Amniotic stem cell (primary cell): ENCODE measurements at places on chromosomes 11 and 22.

DNA sequence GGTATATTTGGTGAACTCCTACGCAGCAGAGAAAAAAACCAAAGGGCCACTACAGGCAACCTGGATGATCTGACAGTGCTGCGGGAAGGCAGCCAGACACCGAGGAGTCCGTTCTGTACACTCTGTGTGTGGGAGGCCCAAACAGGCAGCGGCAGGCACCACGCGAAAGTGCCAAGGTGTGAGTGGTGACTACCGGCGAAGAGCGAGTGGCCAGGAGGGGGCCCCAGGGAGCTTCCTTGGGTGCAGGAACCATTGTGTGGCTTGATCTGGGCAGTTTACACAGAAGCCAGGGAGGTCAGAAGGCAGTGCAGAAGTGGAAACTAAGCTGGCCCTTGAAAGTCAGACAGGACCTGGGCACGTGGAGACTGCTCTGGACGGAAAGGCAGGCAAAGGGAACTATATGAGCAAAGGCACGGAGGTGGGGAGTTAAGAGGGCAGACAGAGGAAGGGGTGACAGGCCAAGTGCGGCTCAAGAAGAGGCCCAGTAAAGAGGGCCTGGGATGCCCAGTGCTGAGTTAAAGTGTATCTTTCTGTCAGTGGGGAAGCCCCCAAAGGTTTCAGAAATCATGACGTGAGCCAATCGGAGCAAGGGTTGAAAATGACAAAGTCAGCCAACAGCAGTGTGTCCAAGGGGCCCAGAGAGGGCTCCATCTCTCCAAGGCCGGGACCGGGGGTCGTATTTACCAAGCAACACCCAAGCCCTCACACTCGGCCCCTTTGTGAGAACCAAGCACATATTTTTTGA lies 10.6 kb downstream of the TMEM184B start:
- no peak for DNase-seq

GRCh38 chr11:22456993-22457762 lies 119.0 kb downstream of the SLC17A6 start:
- DNase-seq = no peak

GRCh38 chr22:42336527-42337227 lies 66.2 kb upstream of the TCF20 start:
- DNase-seq = no peak

DNA sequence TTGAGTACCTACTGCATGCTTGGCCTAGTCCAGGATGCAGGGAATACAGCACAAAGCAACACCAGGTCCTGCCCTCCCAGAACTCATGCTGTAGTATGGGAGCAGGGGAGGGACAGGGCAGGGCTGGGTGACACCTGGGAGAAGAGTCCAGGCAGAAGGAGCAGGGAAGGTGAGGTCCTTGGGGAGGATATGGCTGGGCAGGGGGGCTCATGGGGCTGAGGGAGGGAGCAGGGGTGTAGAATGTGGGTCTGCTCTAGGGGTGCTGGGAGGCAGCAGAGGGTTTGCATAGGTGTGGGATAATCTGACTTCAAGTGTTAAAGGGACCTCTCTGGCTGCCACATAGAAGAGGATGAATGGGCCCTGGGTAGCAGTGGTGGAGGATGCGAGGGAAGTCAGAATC lies 4.8 kb downstream of the TOP3B start:
- DNase-seq = no peak

DNA sequence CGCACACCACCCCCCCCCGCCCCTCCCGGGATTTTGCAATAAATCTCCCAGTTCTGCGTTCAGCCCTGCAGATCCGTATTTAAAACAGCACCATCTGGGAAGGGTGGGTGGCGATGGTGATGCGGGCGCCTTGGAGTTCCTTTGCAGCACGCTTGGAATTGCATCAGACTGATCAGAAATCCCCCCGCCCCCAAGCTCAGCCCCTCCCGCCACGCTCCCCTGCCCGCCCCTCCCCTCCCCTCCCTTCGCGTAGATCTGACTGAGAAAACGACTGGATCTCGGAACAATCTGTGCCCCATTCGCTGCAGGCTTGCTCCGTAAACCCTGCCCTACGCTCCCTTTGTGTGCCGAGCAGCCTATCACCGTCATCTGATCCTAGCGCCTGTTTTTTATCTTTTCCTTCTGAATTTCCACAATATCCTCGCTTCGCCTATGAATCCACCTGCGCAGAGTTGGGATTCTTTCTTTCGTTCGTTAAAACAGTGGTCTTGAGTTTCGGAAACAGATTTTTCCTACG lies 18.1 kb upstream of the BDNF start:
- DNase-seq = peak; percentile 74

DNA sequence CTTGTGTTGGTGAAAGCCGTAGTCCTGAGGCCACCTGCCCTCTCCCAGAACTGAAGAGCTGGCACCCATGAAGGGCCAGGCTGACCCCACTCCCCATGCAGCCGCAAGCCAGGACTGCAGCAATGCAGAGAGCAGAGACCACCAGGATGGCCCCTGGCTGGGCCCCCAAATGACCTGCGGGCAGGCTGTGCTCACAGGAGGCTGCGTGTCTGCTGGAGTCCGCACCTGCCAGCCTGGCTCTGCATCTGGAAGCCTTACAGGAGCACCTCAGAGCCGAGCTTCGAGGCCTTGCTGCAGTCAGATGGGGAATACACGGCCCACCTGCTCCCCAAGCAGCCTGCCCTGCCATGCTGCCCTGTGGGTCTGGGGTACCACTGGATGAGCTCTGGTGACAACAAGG lies 1336.8 kb downstream of the TBC1D22A start:
- no peak for DNase-seq

- DNase-seq = no peak
These were observed 149.6 kb upstream of the OPCML start for GRCh38 chr11:133681901-133682300.

DNA sequence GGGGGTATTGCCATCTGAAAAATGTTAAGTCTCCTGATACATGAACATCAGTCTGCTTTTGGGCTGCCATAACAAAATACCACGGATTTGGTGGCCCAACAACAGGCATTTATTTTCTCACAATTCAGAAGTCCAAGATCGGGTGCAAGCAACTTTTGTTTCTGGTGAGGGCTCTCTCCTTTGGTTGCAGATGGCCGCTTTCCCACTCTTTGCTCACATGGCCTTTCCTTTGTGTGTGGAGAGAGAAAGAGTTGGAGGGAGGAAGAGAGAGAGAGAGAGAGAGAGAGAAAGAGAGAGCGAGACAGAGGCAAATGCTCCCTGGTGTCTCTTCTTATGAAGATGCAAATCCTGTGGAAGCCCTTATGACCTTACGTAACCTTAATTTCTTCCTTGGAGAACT lies 2.5 kb upstream of the KRTAP5-2 start:
- no peak for DNase-seq

GRCh38 chr11:76661834-76662434 lies 8.6 kb downstream of the LRRC32 start:
- DNase-seq = no peak

GRCh38 chr11:125228993-125229392 lies 64.4 kb downstream of the PKNOX2 start:
- no peak for DNase-seq

DNA sequence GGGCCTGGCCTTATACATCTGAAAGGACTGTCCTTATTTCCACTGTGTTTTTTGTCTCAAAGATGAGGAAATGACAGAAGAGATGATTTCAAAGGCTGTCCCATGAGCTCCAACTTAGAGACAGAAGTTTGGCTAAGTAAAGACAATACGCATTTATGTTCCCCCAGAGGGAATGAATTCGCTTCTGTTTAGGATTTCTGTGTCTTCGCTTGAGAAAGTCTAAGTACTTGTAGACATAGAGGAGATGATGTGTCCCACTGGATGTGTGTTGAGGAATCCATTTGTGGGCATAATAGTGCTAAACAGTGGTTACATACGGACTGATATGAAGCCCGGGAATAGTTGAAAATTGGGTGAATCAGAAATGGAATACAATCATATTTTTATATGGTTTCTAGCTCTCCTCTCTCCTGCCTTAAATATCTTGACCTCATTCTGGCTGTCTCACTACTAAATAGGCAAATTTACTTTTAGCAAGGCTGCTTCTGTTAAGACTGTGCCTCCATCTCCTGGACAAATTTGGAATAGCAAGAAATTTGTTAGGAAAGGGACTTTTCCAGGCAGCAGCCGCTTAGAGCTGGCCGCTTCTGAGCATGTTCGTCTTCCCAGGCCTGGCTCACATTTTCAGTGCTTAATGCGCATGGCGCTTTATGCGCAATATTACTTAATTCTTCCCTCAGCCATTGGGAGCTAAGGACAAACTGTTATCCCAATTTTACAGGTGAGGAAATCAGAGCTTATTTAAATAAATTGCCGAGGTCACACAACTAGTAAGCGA lies 1.9 kb upstream of the PEX26 start:
- DNase-seq = peak; percentile 82

GRCh38 chr11:127627629-127628457 lies 627.3 kb upstream of the KIRREL3 start:
- no peak for DNase-seq

DNA sequence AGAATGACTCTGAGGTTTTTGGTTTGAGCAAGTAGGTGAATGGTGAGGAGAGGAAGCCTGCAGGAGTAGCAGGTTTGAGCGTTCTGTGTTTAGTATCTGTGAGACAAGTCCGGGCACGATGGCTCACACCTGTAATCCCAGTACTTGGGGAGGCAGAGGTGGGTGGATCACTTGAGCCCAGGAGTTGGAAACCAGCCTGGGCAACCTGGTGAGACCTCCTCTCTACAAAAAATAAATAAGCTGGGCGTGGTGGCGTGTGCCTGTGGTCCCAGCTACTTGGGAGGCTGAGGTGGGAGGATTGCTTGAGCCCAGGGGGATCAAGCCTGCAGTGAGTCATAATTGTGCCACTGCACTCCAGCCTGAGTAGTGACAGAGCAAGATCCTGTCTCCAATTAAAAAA lies 9.7 kb upstream of the CENATAC start:
- DNase-seq = no peak

DNA sequence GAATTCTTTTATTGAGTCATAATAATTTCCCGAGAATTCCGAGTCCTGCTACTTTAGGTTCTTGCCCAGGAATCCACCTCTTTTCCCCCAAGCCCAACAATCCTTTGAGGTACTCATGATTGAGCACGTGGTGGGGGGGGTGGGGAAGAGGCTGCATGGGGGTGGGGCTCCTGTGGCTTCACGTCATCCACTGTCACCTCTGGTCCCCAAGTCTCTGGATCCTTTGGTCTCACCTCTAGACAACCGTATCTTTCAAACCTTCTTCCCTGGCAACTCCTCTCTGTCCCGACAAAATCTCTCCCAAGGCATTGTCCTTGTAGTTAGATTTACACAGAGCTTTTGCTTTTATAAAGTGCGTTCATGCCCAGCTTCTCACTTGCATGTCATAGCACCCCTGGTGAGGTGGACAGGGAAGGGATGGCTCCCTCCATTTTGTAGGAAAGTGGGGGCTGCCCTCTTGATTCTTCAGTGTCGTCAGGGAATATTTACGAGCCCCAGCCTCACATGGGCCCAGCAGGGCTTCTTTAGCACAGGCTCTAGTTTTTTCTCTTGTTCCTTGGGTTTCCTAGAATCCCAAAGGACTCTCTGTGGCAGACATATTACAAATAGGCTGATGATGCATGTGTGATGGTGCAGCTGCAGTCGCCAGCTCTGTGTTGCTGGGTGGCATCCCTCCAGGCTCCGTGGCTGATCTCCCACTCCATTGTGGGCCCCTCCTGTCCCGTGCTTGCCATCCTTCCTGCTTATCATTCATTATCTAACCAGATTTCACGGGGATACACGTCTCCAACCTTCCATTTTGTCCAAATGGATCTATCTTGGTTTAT lies 8.4 kb downstream of the UCP3 start:
- DNase-seq = no peak

- DNase-seq = no peak
These were observed 10.4 kb downstream of the PDGFB start for GRCh38 chr22:39234472-39234787.

- DNase-seq = no peak
These were observed 137.7 kb downstream of the WT1 start for GRCh38 chr11:32297611-32298011.

GRCh38 chr11:38019072-38019775 lies 1421.2 kb upstream of the RAG2 start:
- no peak for DNase-seq

GRCh38 chr11:32273931-32274330 lies 161.4 kb downstream of the WT1 start:
- DNase-seq = no peak

- DNase-seq = no peak
These were observed 3.1 kb downstream of the ALX4 start for GRCh38 chr11:44306918-44307244.

DNA sequence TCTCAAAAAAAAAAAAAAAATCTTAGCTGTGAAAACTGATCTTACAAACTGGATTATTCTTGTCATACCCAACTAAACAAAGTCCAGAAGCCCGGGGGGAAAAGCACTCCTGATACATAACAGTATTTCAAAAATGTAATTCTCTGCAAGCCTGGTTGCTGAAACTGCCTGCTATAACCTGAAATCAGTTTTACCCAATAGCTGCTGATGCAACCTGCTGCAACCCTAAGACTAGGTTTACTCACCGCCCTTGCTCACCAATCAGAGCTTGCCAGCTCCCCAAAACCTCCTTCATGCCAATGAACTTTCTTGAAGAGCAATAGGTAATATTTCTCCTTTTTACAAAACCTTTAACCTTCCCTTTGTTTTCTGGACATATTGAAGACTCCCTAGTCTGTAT lies 12.4 kb downstream of the FGF19 start:
- no peak for DNase-seq

DNA sequence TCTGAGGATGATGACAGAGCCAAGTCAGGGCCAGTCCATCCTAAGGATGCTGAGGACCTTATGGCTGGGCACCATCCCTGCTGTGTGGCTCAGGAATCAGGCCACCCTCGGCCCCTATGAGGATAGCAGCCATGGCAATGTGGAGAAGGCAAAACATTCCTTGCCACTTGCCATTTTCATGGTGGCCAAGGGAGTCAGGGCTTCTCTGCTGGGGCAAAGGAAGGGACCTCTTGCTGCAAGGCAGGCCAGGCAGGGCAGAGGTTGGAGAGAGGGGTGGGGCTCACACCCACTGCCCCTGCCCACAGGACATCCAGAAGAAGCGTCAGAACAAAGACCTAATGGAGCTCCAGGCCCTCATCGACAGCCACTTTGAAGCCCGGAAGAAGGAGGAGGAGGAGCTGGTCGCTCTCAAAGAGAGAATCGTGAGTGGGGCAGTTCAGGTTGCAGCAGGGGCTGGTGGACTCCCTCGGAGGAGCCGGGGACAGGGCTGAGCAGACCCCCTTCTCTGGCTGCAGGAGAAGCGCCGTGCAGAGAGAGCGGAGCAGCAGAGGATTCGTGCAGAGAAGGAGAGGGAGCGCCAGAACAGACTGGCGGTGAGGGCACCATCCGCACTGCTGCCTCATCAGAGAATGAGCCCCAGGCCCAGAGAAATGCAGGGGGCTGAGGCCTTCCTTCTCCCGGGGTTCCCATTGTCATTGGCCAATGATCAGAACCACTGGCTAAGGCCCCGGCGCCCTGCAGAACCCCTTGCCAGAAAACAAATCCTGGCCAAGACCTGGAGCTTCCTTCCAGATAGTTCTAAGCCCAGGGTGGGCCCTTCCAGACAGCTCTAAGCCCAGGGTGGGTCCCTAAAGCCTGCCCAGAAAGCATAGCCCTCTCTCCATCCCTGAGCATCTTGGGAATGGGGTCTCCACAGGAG lies 13.5 kb upstream of the MRPL23 start:
- no peak for DNase-seq

GRCh38 chr11:95571718-95572260 lies 217.8 kb downstream of the FAM76B start:
- DNase-seq = no peak

- DNase-seq = no peak
These were observed 19.8 kb downstream of the ARL14EP start for GRCh38 chr11:30342736-30343166.
